CD4-positive, alpha-beta T cell treated with Interleukin-6 at 100 ng/mL for 8 hours (primary cell): ENCODE measurements at places on chromosomes 1 and 21.

GRCh38 chr1:173590557-173590956 lies 12.3 kb downstream of the SLC9C2 start:
- DNase-seq: no peak

GRCh38 chr1:180042988-180043622 lies 88.5 kb downstream of the CEP350 start:
- DNase-seq: no peak

GRCh38 chr1:12591267-12591938 lies 26.6 kb downstream of the DHRS3 start:
- no peak for DNase-seq

DNA sequence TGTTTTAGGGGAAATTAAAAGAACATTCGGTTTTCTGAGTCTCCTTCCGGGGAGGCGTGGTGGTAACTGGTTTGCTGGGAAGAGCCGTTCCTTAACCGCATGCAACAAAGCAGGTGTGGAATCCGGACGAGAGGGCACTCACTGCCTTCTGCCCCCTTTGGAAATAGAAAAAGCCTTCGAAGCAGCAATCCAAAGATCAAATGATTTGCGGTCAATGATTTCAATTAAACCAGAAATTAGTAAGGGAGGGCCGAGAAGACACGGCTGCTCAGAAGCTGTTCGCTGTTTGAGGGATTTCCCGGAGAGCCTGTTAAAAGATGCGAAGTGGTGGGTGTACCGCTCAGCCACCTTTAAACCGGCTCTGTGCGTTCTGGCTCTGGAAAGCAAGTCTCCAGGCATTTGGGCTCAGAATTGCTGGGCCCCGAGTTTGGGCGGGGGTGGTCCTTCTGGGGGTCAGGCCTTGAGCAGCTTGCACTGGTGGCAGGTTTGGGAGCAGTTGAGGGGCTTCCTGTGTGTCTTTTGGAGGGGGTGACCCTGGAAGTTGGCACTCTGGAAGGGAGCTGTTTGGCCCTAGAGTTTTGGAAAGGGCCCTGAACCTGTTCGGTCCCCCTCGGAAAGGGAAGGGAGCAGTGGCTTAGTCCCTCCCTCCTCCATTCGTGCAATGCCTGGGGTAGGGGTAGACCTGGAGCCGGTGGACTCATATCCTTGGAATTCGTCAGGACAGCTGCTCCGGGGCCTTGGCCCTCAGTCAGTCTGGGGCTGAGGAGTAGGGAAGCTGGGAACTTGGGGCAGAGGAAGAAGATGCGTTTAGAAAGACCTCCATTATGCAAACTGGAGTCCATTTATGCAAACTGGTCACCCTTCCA lies 3.1 kb downstream of the SIM2 start:
- DNase-seq: no peak

GRCh38 chr1:28526886-28527285 lies 21.0 kb downstream of the RCC1 start:
- no peak for DNase-seq

- no peak for DNase-seq
These were observed 118.9 kb downstream of the HHAT start for GRCh38 chr1:210447456-210448057.
